ENCODE measurements at places on chromosomes 12 and 14. TPM values are rescaled to one million over a fixed set of nuclear protein-coding genes. Genes with fewer than 3 reads are reported as not detected.

DNA sequence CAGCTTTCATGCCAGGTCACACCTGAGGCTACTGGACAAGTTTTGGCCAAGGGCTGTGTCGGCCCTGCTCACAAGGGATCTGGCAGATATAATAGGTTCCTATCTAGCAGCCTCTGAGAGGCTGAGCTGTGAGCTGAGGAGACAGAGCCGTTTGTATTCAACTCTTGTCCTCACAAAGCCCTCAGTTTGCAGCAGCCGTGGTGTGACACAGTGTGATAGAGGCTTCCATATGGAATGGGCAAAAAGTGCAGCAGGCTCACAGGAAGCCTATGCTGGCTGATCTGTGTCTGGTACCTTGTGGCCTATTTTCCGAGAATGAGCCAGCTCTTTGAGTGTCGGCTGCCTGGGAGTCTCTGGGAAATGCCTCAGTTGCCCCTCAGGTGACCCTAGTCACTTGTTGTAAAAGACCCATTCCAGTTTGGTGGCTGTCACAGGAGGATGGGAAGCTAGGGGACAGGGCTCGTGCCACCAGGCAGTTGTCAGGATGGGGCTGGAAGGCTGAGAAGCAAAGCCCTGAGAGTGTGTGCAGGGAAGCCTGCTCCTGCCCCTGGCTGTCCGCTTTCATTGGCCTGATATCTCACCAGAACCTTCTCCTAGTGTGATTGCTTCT lies 16.1 kb downstream of the VRTN start:
- peaks cover 19% of the 10 kb centered on the region for H3K36me3 ChIP-seq
- H3K27me3 ChIP-seq: no peaks in the 10 kb centered on the region
- peak overlapping the region; percentile 14 for H3K27ac ChIP-seq
- peak; percentile 53 for DNase-seq
- H3K4me1 ChIP-seq: peaks cover 16% of the 10 kb centered on the region
- no peak overlapping the region for H3K4me3 ChIP-seq

DNA sequence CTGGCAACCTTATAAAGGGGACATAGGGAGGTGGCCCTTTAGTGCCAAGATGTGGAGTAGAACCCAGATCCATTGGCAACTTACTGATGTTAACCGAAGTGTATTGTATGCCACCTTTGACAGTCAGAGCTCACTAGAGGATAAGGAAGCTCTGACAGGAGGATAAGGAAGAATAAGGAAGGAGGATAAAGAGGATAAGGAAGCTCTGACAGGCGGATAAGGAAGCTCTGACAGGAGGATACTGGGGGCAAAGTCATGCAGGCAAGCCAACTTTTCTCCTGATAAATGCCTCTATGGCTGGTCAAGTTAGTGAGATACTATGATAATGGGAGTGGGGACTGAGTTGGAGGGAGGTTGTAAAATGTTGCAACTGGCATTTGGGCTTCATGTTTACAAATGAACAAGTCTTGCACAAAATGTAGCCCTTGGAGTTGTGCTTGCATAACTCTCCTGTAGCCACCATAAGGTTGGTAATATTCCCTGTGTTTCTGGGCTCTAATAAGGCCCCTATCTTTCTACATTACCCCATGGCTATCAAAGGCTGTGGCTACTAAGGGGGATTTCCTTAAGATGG lies 17.7 kb upstream of the DHRS2 start:
- no peak overlapping the region for H3K27ac ChIP-seq
- no peak for DNase-seq
- no peaks in the 10 kb centered on the region for H3K36me3 ChIP-seq
- H3K27me3 ChIP-seq: no peaks in the 10 kb centered on the region
- peaks cover 11% of the 10 kb centered on the region for H3K4me1 ChIP-seq
- peak overlapping the region; percentile 25 for H3K4me3 ChIP-seq

DNA sequence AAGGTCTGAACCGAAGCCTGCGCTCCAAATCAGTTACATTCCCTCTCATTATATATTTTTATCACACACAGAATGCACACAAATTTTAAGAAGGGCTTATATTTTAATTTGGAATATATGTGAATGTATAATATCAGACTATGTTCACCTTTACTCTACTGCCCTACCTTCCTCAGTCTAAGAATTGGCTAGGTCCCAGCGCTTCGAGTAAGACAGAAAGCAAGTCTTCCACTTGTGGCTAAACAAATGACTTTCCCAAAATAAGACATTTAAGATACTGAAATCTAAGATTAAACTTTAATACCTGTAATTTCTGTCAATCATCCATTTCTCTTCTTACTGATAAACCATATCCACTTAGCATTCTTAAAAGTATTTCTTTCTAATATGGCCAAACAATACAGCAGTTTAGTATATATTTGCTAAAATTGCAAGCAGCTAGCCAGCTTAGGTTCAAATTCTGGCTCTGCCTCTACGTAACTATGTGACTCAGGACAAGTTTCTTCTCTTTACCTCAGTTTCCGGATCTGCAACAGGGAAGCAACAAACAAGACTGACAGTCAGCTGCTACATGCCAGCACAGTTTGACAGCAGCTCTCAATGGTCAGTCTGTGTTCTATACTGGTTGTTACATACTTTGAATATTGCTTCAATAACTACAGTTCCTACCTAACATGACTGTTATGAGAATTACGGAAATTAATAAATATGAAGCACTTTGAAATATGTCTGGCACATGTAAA lies 2.0 kb downstream of the INTS13 start:
- H3K27ac ChIP-seq: no peak overlapping the region
- H3K4me3 ChIP-seq: peak overlapping the region; percentile 98
- no peak for DNase-seq
- peaks cover 15% of the 10 kb centered on the region for H3K36me3 ChIP-seq
- no peaks in the 10 kb centered on the region for H3K27me3 ChIP-seq
- H3K4me1 ChIP-seq: peaks cover 3% of the 10 kb centered on the region

DNA sequence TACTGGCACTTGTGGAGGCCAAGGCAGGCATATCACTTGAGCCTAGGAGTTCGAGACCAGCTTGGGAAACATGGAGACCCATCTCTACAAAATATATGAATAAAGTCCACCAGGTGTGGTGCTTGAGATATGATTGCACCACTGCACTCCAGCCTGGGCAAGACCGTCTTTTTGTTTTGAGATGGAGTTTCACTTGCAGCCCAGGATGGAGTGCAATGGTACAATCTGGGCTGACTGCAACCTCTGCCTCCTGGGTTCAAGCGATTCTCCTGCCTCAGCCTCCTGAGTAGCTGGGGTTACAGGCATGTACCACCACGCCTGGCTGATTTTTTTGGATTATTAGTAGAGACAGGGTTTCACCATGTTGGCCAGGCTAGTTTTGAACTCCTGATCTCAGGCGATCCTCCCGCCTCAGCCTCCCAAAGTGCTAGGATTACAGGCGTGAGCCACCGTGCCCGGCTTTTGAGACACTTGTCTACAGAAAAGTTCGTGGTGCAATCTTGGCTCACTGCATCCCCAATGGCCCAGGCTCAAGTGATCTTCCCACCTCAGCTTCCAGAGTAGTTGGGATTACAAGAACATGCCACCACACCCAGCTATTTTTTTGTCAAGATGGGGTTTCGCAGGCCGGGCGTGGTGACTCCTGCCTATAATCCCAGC lies 16.3 kb upstream of the ATP5F1B start:
- peaks cover 52% of the 10 kb centered on the region for H3K36me3 ChIP-seq
- DNase-seq: peak; percentile 47
- H3K4me3 ChIP-seq: no peak overlapping the region
- H3K27ac ChIP-seq: no peak overlapping the region

GRCh38 chr12:125065021-125065918 lies at the start of gene AACS:
Gene AACS, plus strand, starts transcription at chr12:125065435. Its CDS starts 150 bp downstream, at chr12:125065585.
- peak; percentile 97 for DNase-seq
- H3K4me3 ChIP-seq: peak within 1 kb of the TSS; percentile 90
- H3K27ac ChIP-seq: no peak within 1 kb of the TSS
- H3K36me3 ChIP-seq: peaks cover 8% of the 10 kb centered on the region
- H3K4me1 ChIP-seq: no peaks in the 10 kb centered on the region

GRCh38 chr14:62947301-62947700 lies 98.0 kb downstream of the KCNH5 start:
- no peaks in the 10 kb centered on the region for H3K4me1 ChIP-seq
- no peak overlapping the region for H3K27ac ChIP-seq
- no peak overlapping the region for H3K4me3 ChIP-seq
- H3K36me3 ChIP-seq: no peaks in the 10 kb centered on the region
- no peaks in the 10 kb centered on the region for H3K27me3 ChIP-seq

- H3K4me1 ChIP-seq: no peaks in the 10 kb centered on the region
- H3K27me3 ChIP-seq: no peaks in the 10 kb centered on the region
- H3K4me3 ChIP-seq: no peak overlapping the region
- no peaks in the 10 kb centered on the region for H3K36me3 ChIP-seq
These were observed 151.1 kb downstream of the SAMD4A start for GRCh38 chr14:54718046-54718445.

GRCh38 chr14:94081386-94081820 lies 293 bp downstream of the IFI27L1 start:
- DNase-seq: no peak
- H3K27ac ChIP-seq: no peak overlapping the region
- peak overlapping the region; percentile 90 for H3K4me3 ChIP-seq
- H3K36me3 ChIP-seq: peaks cover 24% of the 10 kb centered on the region

GRCh38 chr12:66942741-66943465 lies 264.0 kb upstream of the GRIP1 start:
- no peak overlapping the region for H3K4me3 ChIP-seq
- peaks cover 6% of the 10 kb centered on the region for H3K4me1 ChIP-seq
- no peak overlapping the region for H3K27ac ChIP-seq

DNA sequence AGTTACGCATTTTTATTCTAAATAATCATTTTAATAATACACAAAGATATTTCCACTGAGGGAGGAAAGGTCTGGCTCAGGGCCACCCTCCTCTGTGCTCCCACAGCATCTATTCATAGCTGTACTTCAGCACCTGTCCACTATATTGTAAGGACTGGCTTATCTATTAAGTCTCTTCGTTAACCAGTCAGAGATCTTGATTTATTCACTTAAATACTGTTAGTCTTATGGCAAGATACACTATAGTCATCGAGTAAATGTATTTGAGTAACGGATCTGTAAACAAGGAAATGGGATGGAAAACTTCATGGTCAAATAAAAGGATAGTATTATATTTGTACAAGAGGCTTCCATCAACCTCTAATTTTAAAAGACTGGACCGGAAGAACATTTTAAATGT lies 54.6 kb downstream of the SPTLC2 start:
- no peak for DNase-seq
- no peaks in the 10 kb centered on the region for H3K4me1 ChIP-seq
- H3K4me3 ChIP-seq: no peak overlapping the region
- peaks cover 59% of the 10 kb centered on the region for H3K36me3 ChIP-seq

- no peaks in the 10 kb centered on the region for H3K27me3 ChIP-seq
- no peak for DNase-seq
- no peak overlapping the region for H3K27ac ChIP-seq
These were observed 46.8 kb upstream of the CERS5 start for GRCh38 chr12:50214018-50214417.

- no peaks in the 10 kb centered on the region for H3K27me3 ChIP-seq
- no peaks in the 10 kb centered on the region for H3K4me1 ChIP-seq
- H3K27ac ChIP-seq: no peak overlapping the region
- peak overlapping the region; percentile 16 for H3K4me3 ChIP-seq
These were observed 296.2 kb downstream of the C12orf75 start for GRCh38 chr12:105626653-105627052.

DNA sequence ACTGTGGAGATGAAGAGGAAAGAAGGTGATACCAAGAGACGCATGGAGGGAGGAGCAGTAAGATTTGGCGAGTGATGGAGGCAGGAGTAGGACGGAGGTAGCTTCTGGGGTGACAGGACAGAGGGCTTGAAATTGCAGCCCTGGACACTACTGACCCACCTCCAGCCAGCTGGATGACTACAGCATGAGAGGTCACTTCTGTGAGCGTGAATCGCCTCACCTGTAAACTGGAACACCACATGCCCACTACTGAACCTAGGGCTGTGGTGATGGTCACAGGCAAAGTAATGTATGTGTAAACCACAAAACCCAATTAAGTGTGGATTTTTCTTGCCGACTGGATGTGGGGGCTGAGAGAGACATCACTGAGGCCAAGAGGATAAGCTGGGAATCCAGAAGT lies 6.6 kb upstream of the KRT4 start:
- peaks cover 7% of the 10 kb centered on the region for H3K4me1 ChIP-seq
- no peak overlapping the region for H3K4me3 ChIP-seq
- no peaks in the 10 kb centered on the region for H3K36me3 ChIP-seq
- no peaks in the 10 kb centered on the region for H3K27me3 ChIP-seq
- DNase-seq: no peak

ABCC9 gene
- not detected for total RNA-seq

UBE3B gene
- total RNA-seq: 36.0 TPM

OS9 gene
- total RNA-seq: 108 TPM

CCDC184 gene
- total RNA-seq: 0.59 TPM

KRT73 gene
- total RNA-seq: not detected

LAG3 gene
- 7.3 TPM for total RNA-seq

SLC17A8 gene
- total RNA-seq: not detected

Measured in endodermal cell (in vitro differentiated cells).